ENCODE measurements at places on chromosomes 1 and 21.

GRCh38 chr1:203161703-203162102 is 13.9 kb downstream of the MYBPH start:
- no peak for DNase-seq

GRCh38 chr21:25171438-25171837 is 435.8 kb downstream of the MRPL39 start:
- peak; percentile 41 for DNase-seq

- no peak for DNase-seq
Observed at GRCh38 chr1:41380195-41380594, 19.0 kb downstream of the FOXO6 start.

GRCh38 chr1:66809736-66810326 is 8.8 kb upstream of the INSL5 start:
- DNase-seq: peak; percentile 5

GRCh38 chr1:175209493-175209921 is 16.9 kb upstream of the KIAA0040 start:
- no peak for DNase-seq

DNA sequence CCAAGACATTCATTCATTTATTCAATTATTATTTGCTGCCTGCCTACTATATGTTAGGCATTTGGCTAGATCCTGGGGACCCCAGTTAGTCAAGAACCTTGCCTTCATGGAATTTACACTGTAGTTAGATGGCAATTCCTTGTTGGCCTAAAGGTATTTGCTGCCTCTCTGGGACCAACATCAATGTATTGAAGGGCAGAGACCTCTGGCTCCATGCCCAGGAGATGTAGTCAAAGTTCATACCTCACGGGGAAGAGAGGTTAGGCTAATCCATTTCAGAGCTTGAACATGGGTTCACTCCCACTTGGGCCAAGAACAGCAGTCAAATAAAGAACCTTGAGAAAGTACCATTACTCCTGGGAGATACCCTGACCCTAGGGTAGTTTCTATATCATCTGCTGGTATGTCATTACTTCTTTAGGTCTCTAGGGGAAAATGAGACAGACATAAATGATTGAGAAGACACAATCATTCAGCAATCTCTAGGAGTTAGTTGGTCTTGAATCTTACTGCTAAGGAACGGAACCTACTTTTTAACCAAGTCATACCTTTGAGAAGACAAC is 32.0 kb downstream of the SORT1 start:
- DNase-seq: no peak

- no peak for DNase-seq
Observed at GRCh38 chr1:175480343-175480822, 263.0 kb downstream of the TNR start.

GRCh38 chr1:113983826-113984225 is 4.6 kb downstream of the OLFML3 start:
- DNase-seq: no peak

Measured in urothelium cell line (cell line).